Peyer's patch (tissue), 4 donors: ENCODE measurements at places on chromosomes 4 and X. TPM values are rescaled to one million over a fixed set of nuclear protein-coding genes. Genes with fewer than 3 reads are reported as not detected.

DNA sequence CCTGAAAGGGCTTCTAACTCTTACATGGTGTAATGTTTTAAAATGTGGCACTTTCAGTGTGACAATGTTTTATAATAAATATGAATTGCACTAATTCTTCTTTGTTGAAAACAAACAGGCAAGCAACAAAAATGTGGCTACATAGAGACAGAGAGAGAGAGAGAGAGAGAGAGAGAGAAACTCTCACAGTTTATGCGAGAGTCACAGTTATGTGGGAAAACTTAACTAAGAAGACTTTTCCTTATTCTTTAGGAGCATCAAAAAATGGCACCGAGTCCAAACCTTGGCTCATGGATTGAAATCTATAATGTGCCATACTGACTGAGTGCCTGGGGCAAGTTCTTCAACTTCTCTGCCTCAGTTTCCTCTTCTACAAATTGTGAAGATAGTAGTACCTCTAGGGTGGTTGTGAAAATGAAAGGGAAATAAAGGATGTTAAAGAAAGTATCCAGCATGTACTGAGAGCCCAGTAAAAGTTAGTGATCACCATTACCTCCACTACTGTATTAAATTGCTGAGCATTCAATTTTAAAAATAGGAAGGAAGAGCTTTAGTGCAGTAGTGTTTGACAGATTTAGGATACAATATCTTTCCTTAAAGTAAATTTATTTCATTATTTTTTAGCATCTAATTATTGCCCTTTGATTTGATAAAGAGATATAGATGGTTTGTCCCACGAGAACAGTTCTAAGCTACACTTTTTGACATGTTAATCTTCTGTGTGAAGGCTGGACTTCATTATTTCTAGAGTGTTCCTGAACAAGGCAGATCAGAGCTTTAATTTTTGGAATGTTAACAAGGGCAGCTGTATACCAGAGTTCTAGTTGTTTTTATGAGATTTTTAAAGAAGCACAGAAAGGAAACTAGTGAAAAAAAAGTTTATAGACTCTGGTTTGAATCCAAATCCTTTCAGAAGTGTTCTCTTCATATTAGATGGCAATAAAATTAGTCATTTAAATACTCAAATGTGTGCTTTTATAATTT is 187.5 kb upstream of the ANK2 start:
- no peak for DNase-seq

GRCh38 chr4:60133375-60133774 is 1066.8 kb upstream of the ADGRL3 start:
- DNase-seq = no peak

DNA sequence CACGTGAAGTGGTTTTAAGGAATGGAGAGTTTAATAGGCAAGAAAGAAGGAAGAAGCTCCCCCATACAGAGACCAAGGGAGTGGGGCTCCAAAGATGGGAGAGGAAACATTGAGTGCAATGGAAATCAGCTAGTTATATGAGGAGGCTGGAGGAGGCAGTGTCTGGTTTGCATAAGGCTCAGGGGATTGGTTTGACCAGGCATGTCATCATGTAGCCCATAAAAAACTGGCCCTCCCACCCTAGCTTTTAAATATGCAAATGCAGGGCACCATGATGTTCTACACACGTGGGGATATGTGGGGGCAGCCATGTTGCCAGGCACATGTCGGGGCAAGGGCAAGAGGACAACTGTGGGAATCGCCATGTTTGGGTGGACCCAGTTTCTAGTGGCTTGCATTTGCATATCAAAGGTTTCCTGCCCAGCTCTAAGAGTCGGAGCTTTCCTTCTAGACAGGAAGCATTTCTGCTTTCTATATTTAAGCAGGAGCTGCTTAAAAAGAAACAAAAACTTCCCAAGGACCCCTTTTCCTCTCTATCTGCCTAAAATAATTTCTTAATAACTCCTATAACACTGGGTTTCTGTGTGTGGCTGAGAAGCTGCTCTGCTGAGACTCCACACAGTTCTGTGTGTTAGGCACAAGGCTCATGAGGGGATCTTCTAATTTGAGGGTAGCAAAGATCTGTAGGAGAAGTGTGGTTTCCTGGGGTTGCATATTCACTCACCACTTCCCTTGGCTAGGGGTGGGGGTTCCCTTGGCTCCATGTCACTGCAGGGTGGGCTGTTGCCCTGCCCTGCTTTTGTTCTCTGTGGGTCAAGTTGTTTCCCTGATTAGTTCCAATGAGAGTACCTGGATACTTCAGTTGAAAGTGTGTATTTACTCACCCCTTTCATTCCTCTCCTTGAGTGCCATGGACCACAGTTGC is 113.5 kb downstream of the VSIG4 start:
- DNase-seq = peak; percentile 57

GRCh38 chrX:31590581-31591114 is 518.8 kb upstream of the FTHL17 start:
- no peak for DNase-seq

Gene TRAM1L1
- not detected for total RNA-seq

Gene GPAT3
- 86.0 TPM for total RNA-seq
